Sciatic nerve (tissue), 2 donors: ENCODE measurements at places on chromosomes 5 and 9.

DNA sequence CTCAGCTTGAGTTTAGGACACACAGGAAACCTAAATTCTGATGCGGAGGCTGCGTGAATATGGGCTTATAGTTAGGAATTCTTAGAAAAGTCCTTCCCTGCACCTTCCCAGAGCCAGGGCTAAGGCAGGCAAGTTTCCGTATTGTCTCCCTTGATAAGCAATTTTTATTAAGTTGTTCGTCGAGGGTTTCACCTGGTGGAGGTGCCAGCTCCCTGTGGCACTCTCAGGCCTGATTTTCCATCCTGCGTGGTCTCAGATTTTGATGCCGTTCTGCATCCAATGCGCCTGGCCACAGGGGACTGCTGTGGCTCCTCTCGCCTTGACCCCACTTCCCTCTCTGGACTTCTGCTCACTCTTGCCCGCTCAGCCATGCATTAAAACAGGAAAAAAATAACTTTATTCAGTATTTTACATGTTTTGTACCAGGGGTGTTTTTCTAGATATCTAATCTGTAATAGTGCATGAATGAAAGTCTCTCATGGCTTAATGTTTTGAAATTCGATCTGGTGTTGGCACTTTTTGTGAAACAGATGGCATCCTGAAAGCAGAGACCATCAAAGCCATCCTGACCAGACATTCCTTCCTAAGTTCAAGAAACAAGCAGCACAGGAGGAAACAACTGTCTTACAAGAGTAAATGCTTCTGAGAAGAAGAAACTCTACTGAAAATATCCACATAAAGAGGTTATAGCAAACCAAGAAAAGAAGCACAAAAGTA, 50.7 kb downstream of the TRIP13 start:
- peak; percentile 32 for DNase-seq

DNA sequence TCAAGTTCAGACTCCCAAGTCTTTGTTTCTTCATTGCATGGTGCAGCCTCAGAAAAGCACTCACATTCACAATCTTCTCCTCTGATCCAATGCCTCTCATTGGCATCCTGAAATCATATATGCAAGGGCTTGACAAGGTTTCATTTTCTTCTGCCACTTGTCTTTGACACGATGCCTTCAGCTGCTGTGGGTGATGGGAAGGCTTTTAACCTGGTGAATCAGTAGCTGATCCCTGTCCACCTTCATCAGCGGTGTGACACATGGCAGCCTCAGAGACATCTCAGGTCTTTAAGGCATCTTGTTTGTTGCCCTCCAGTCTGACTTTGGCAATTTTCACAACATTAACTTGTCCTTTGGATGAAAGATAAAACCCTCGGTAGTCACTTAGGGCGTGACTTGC, 147.2 kb downstream of the PRELID2 start:
- no peak for DNase-seq

- no peak for DNase-seq
Measured at GRCh38 chr5:64615895-64616294, 74.4 kb upstream of the SHISAL2B start.

GRCh38 chr5:153881687-153882086, 157.0 kb downstream of the FAM114A2 start:
- DNase-seq = no peak

DNA sequence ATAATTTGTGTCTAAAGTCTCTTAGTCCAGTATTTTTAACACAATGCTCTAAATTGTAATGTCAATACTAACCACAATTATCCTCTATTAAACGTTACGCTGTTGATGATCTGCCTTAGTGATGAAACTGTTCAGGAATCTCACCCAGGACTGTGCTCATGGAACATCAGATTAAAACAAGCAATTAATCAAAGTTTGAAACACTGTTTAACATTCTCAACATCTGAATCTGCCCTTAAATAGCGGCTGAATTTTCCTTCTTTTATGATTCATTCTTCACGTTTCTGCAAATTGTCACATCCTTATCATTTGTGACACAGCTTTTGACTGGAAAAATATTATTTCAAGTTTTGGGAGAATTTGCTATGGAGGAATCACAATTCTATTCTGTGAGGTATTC, 113.8 kb downstream of the MARCHF11 start:
- no peak for DNase-seq

GRCh38 chr5:73968729-73969128, 342.7 kb downstream of the ARHGEF28 start:
- DNase-seq = no peak
